ENCODE measurements at places on chromosomes 4 and X.

DNA sequence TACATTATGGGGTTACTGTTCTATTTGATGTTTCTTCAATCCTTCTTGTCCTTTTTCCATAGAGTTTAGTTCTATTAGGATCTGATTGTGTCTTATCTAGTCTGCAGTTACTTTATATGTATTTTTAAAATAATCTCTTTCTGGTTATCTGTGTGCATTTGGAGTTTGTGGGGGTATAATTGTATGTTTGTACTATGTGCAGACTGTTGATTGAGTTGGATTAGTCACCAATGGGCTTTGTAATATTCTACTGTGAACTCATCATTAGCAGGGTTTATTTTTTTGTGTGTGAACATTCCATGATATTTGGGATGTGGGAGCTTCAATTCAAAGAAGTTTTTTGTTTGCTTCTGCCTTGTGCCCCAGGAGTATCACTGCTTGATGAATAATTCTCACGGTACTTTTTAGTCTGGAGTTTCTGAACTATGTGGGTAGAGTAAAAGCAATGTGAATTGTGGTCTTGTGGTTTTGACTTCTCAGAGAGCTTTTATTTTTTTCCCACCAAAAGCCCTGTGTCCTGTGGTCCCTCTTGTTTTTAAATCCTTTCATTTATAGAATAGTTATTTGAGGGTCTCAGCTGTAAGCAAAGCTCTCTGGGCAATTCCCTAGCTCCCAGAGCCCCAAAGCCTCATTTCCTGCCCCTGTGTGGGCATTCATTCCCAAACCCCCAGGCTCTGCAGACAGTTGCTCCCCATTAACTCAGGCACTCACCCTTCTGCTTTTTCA is 127.8 kb downstream of the PHKA2 start:
- peak; percentile 3 for DNase-seq

DNA sequence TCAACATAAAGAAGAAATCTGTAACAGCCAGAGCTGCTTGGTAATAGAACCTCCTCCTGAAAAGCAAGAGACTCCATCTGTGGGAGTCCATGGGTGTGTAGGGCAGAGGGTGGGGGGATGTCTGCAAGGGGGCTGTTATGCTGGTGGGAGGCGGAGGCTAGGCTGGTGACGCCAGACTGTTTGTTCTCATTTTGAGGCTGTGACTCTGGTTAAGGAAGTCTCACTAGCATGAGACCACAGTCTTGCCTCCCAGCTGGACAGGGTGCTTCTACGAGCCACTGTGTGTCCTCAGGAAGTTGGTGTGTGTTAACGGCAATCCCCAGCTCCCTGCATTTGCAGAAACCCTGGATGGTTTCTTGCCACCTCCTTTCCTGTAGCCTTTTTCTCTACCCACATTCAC is 79.8 kb downstream of the NSUN7 start:
- peak; percentile 74 for DNase-seq

GRCh38 chr4:17561195-17561909 is 15.6 kb upstream of the LAP3 start:
- DNase-seq = peak; percentile 85

- DNase-seq = no peak
Measured at GRCh38 chr4:80103629-80104028, 30.6 kb upstream of the ANTXR2 start.

DNA sequence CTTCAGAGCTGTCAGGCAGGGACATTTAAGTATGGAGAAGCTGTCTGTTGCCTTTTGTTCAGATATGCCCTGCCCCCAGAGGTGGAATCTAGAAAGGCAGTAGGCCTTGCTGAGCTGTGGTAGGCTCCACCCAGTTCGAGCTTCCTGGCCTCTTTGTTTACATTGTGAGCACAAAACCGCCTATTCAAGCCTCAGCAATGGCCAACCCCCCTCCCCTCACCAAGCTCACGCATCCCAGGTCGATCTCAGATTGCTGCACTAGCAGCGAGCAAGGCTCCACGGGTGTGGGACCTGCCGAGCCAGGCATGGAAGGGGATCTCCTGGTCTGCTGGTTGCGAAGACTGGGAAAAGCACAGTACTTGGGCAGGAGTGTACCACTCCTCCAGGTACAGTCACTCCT is 59.3 kb downstream of the ZNF674 start:
- DNase-seq = no peak

DNA sequence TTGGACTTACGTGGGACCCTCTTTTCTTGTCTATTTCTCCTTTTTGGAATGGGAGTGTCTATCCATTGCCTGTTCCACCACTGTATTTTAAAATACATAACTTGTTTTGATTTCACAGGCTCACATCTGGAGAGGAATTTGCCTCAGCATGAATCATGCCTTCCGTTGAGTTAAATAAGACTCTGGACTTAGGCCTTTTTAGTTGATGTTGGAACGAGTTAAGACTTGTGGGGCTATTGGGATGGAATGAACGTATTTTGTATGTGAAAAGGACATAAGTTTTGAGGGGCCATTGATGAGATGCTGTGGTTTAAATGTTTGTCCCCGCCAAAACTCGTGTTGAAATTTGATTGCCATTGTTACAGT is 66.2 kb downstream of the BEX3 start:
- DNase-seq = no peak

- DNase-seq = no peak
Measured at GRCh38 chr4:26404743-26405206, 84.0 kb downstream of the RBPJ start.

GRCh38 chr4:176534566-176534965 is 214.8 kb downstream of the SPCS3 start:
- DNase-seq = no peak

DNA sequence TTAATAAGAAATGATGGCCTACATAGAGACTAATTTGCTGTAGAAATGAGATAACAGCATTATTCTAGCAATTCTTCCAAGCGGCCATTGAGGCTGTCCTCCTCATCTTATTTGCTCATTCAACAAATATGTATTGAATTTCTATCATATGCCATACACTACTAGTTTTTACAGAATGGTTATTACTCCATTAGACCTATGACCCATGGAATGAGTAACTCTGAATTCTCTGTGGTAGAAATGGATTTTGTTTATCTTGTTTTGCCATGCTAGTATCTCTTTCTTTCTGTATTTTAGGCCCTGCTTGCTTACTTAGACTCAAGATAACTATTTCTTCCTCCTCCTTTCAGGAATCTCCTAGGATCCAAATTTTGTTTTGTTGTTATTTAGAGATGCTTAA is 103.5 kb downstream of the RPA4 start:
- DNase-seq = no peak

GRCh38 chr4:57580710-57581599 is 470.8 kb upstream of the IGFBP7 start:
- DNase-seq = no peak

GRCh38 chr4:36573441-36573840 is 292.0 kb downstream of the DTHD1 start:
- DNase-seq = no peak

DNA sequence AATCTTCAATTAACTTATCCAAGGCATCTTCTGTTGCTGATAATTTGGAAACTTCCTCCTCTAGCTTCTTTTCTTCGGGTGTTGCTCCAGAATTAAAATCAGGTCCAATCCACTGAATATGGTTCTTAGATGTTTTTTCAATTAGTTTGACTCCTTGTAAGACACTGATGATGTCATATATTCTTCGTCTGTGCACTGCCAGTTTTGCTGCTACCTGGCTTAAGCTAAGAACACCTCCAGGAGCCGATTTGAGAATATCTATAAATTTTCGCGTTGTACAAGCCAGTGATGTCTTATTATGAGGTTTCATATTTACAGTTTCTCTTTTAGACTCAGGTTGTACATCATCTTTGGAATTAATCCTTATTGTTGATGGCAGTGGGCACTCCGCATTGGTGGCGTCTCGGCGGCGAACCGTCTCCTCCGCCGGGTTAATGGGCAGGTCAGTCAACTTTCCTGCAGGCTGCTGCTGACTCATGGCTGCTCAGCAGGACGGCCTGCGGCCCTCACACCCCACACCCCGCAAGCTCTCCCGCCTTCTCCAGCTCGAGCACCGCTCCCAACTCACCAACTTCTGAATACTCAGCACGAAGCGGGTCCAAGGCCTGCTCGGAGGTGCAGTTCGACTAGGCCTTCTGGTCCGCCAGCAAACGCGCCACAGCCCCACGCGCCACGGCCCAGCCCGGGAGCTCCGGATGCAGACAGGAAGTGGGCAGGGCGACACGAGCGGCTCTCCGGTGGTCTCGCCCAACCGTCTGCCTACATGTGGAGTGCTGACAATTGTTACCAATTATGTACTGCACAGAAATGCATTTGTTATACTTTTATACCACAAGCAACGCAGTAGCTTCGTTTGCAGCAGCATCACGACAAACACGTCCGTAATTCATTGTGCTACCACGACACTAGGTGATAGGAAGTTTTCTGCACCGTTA is 49.2 kb upstream of the FHL1 start:
- no peak for DNase-seq

GRCh38 chrX:15816438-15816809 is 26.1 kb downstream of the ZRSR2 start:
- DNase-seq = no peak

GRCh38 chr4:163161536-163162205 is 5.0 kb downstream of the NAF1 start:
- peak; percentile 49 for DNase-seq

- DNase-seq = peak; percentile 71
Measured at GRCh38 chrX:19440713-19441112, 74.6 kb downstream of the MAP3K15 start.
